Motor neuron (in vitro differentiated cells): ENCODE measurements at places on chromosomes 6 and 20.

- ATAC-seq = no peak
These were observed 31.4 kb downstream of the LINC00237 start for GRCh38 chr20:21074605-21075336.

- ATAC-seq = no peak
These were observed 24.4 kb downstream of the ANGPT4 start for GRCh38 chr20:891706-892080.

GRCh38 chr6:164303102-164303964 lies 888.8 kb downstream of the QKI start:
- ATAC-seq = peak; percentile 96

GRCh38 chr6:108789475-108789874 lies 58.7 kb upstream of the ARMC2 start:
- ATAC-seq = no peak

- ATAC-seq = peak; percentile 91
These were observed 61.6 kb downstream of the RAB44 start for GRCh38 chr6:36759148-36759759.

DNA sequence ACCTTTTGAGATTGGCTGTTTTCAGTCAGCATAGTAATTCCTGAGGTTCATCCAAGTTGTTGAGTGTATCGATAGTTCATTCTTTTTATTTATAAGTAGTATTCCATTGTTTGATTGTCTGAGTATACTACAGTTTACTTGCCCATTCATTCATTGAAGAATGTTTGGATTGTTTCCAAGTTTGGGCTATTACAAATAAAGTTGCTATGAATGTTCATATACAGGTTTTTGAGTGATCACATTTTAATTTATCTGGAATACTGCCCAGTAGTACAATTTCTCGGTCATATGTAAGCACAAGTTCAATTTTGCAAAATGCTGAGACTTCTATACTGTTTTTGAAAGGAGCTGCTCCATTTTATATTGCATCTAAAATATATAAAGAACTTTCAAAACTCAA lies 14.2 kb upstream of the EPHA7 start:
- no peak for ATAC-seq

- ATAC-seq = no peak
These were observed 359.4 kb downstream of the EPHA7 start for GRCh38 chr6:93059911-93060310.

DNA sequence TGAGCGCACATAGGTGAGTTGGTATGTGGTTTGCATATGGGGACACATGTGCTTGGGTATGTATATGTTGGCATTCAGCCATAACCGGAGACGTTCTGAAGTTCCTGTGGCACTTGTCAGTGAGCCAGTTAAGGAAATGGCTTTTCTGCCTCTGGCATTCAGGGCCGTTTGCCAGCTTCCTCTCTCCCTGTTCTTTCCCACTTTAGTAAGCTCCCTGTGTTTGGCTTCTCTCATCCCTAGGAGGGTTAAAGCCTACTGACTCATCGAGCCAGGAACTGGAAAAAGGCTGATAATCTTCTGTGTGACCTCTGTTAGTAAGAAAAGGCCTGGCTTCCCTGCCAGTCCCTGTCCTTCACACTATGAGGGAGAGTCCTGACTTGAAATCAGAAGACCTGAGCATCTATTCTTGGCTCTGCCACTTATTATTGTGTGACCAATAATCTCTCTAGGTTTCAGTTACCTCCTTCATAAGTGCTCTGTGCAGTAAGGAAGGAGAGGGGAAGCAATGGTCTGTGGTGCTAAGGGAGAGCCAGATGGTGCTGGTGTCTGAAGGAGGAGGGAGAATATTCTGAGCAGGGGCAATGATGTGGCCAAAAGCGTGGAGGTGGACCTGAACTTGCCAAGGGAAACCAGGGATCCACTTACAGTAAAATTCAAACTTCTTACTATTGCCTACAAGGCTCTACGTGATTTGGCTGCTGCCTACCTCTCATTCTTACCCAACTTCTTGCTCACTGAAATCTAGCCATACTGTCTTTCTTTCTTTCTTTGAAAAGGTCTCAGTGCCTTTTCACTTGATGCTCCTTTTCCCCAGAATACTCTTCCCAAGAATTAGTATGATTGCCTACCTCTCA lies 31.4 kb downstream of the ACSS2 start:
- ATAC-seq = peak; percentile 95

GRCh38 chr6:2594868-2595267 lies 155.9 kb downstream of the MYLK4 start:
- no peak for ATAC-seq

DNA sequence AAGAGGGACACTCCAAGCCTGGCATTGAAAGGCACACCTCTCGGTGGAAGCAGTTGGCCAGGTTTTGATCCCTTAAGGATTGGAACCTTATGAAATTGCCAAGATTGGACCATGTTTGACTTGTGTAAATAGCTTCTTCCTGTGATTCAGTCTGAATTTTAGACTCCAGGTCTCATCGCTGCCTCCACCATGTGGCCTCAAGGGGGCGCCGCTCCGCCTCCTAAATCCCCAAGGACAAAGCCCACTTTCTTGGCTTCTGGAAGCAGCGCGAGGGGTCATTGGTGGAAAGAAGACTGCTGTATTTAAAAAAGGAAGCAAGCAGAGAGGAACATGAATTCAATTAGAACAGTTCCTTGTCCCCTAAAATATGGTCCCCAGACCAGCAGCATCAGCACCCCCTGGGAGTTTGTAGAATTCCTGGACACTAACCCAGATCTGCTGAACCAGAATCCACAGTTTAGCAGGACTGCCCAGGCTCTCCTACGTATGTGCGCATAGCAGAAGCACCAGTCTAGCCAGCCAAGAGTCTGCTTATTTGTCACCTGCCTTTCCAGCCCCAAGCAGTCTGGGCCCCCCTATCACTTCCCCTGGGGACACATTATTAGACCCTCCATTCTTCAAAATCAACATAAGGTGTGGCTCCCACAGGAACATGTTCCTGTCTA lies 108.5 kb downstream of the LY86 start:
- no peak for ATAC-seq

DNA sequence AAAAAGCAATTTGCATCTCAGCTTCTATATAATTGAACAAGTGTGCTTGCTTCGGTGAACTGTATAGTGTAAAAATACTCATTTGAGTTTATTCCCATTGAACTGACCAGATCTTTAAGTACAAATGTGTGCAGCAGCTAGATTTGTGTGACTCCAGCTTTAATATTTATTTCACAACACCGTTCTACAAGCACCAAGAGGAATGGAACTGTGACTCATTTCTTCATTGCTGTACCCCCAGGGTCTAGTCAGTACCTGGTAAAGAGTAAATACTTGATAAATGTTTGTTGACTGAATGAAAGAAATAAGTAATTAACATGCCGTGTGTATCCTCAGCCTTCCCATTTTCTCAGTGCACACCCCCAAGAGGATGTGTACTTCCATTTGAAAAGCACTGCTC lies 464.8 kb downstream of the CBLN4 start:
- ATAC-seq = no peak

GRCh38 chr6:47405273-47405672 lies 72.3 kb upstream of the CD2AP start:
- no peak for ATAC-seq

DNA sequence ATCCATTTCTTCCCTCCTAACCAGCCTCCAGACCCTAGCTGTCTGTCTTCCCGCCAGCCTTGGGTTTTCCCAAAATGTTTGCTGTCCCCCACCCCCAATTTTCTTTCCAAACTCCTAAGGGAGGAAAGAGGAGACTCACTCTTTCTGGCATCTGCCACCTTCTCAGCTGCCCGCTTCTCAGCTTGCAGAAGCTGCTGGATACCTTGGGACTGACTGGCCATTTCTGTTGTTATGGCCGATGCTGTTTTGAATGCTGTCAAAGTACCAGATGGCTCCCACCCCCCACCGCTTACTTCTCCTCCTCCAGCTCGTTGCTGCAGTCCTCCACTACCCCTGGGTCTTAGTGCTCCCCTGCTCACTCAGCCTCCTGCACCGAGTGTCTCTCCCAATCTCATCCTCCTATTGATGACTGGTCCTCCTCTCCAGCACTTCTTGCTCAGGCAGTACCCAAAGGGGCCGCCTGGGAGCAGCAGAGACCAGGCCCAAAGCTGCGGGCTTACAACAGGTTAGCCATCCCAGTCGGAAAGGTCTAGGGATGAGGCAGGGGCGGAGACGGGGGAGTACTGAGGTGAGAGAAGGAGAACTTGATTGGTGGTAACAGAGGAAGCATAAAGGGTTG lies at the start of gene ATP6V1G2:
Gene ATP6V1G2 (minus strand): TSS at position 270 of the 619 bp plus-strand sequence. CDS start 49 bp downstream, at position 221.
- ATAC-seq = peak; percentile 50

GRCh38 chr6:130961148-130961547 lies 101.9 kb downstream of the EPB41L2 start:
- ATAC-seq = no peak

DNA sequence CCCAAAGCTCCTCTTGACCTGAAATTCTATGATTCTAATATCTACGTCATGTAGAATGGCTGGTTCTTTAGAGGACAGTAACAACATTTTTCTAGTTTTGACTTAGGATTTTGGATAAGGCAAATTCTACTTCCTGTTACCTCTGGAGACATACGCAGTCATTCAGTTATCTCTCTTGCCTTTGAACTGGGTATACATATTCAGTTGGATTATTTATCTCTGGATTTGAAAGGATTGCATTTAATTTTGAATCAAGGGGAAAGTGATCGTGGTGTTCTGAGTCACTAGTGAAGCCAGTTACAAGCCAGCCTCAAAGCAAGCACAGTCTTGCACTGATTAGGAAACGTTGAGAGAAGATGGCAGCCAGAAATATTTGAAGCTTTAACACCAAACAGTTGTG lies 35.3 kb upstream of the BCAS1 start:
- no peak for ATAC-seq

DNA sequence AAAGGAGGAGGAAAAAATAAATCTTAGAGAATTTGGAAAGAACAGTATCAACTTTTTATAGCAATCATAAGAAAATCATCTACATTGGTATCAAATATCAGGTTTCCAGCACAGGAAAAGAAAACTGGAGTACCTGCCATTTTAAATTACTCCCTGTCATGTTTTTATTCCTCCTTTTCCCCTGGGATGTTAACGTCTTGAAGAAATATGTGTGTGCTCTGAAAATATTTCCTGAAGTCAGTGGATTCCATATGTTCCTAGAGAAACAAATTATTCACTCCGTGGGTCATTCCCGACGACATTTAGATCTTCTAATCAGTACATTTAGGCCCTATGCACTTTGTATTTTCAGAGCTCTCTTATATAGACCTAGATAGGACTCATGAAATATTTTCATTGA lies 42.0 kb upstream of the RSPO3 start:
- no peak for ATAC-seq

DNA sequence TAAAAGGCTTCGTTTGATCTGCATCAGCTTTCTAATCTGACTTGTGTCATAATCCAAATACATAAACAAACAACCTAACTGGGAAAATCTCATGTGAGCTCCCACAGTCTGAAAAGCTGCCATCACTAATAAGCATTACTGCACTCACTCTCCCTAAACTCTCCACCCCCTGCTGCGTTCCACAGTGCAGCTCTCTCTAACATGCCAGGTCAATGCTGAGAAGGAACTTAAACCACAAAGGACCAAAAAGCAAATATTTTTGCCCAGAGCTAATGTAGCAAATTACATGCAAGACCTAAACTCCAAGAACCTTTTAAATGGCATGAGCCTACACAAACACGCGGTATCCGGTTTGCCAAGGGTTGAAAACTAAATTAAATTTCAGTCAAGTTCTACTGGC lies 542.3 kb upstream of the JARID2 start:
- ATAC-seq = no peak

DNA sequence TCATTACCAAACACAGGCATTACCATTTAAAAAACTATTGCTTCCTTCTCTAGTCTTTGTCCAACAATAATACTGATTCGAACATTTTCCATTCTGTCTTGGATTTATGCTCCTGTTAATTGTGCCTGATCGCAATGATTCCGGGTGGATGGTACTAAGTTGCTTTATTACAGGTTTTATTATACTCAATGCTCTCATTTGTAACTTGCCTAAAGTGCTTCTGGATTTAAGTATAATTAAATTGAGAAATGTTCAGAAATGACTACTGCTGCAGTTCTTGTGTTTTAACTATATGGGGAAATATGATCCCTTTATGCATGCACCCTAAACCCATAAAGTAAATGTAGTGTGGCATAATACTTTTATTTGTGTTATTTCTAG lies 7.2 kb downstream of the TFAP2A start:
- no peak for ATAC-seq

GRCh38 chr6:108568551-108569305 lies 8.0 kb downstream of the FOXO3 start:
- no peak for ATAC-seq

DNA sequence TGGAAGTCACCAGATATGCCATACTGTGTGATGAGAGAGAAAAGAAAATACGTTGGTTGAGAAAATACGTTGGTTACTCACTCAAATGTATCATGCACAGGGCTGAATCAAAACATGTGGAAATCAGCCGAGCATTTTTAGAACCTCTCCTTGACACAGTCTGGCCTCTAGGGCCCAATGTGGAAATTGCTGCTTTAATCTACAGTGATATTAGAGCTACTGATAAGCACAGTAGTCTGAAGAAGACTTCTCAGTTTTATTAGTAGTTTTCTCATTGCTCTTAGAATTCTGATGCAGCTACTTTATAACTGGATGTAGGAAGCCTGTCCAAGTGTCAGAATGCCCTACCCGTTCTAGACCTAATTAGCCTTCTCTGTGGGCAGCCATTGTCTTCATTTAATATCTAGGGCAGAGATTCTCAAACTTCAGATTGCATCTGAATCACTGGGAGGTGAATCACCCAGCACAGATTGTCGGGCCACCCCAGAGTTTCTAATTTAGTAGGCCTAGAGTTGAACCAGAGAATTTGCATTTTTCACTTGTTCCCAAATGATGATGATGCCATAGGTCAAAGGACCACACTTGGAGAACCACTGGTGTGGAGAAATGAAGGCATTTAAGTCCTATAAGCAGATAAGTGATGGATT lies 229.1 kb downstream of the PLCB1 start:
- peak; percentile 46 for ATAC-seq

GRCh38 chr6:131303338-131303930 lies 168.2 kb downstream of the AKAP7 start:
- ATAC-seq = no peak

- ATAC-seq = no peak
These were observed 927 bp upstream of the MANEA start for GRCh38 chr6:95576218-95576997.

DNA sequence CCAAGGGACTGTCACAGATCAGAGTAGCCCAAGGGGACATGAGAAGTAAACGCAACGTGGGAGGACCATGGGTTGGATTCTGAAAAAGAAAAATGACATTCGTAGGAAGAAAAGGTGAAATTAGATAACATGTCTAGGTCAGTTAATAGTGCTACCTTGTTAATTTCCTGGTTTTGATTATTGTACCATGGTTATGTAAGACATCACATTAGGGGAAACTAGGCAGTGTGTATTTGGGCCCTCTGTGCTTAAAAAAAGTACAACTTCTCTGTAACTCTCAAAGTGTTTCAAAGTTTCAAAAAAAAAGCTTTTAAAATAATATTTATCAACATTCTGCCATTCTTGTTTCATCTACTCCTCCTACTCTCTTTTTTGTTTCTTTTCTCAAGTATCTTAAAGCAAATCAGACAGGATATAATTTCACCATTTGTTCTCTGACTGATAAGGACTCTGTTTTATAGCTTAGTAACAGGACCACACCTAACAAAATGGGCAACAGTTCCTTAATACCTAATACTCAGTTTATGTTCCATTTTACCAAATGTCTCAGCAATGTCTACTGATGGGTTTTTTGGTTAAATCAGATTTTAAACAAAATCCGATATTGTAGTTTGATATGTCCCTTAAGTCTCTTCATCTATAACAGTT lies 97.1 kb upstream of the PLCB4 start:
- no peak for ATAC-seq
